ENCODE measurements at places on chromosomes 5 and 9. TPM values are rescaled to one million over a fixed set of nuclear protein-coding genes. Genes with fewer than 3 reads are reported as not detected.

Gene IL33
- 19.1 TPM for total RNA-seq

Gene ZNF618
- 2.0 TPM for total RNA-seq

- no peak for DNase-seq
Observed at GRCh38 chr9:38180656-38181055, 111.6 kb upstream of the SHB start.

- no peak for DNase-seq
Observed at GRCh38 chr5:68292316-68292715, 76.8 kb downstream of the PIK3R1 start.

DNA sequence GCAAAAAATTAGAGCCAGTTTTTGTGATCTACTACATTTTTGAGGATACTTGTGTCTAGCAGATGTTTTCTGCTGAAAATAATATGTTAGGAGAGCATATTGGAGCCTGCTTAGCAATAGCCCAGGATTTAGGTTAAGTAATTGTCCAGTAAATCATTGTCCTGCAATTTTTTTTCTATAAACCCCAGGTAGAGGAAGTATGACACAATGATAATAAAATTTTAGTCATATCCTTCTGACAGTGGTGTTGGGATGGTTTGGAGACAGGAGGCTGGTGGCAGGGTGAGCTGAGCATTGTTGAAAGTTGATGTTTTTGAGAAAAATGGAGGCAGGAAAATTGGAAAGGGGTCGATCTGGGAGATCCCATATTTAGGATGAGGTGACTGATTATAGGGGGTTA, 3.5 kb downstream of the SNCAIP start:
- no peak for DNase-seq

- no peak for DNase-seq
Observed at GRCh38 chr9:16469184-16469583, 401.3 kb downstream of the BNC2 start.

- DNase-seq = no peak
Observed at GRCh38 chr9:115673599-115673998, 480.0 kb upstream of the PAPPA start.

All from Right ventricle myocardium superior (tissue), 1 donor.